ENCODE measurements at places on chromosomes 4 and X.

GRCh38 chrX:1239681-1240142 lies 27.3 kb upstream of the CRLF2 start:
- DNase-seq, result no peak

GRCh38 chr4:73735231-73735630 lies 5.1 kb upstream of the CXCL8 start:
- DNase-seq, result no peak

DNA sequence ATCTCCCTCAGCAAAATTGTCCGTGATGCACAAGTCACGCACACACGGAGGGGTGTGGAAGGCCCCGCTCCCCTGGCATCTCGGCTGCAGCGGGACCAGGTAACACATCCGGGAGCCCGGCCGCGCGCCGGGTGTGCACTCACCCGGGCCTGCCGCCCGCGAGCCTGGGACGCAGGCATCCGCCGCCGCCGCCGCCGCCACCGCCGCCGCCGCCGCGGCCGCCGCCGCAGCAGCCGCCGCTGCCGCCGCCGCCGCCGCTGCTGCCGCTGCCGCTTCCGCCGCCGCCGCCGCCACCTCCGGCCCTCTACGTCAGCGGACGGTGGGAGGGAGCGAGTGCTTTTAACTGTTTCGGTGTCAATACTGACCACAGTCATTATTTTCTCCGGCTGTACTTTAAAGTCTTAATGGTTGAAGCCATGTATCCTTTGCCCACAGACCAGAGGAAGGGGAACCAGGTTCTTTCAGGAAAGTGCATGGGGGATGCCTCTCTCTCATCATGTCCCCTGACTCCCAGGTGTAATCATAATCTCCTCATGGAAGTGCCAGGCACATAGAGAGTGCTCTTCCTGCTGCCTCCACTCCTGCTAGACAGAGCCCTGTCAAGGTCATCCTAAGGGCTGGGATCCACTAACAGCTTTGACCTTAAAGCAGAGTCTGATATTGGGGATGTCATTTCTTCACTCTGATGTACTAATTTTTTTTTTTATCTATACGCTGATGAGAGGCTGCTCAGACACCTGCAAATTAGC lies 38.0 kb downstream of the MAGEE2 start:
- DNase-seq, result peak; percentile 5

GRCh38 chrX:68912113-68912512 lies 83.3 kb downstream of the EFNB1 start:
- no peak for DNase-seq

- DNase-seq, result no peak
These were observed 27.6 kb downstream of the QRFPR start for GRCh38 chr4:121353213-121353612.

GRCh38 chr4:106583567-106583966 lies 215.0 kb upstream of the GIMD1 start:
- no peak for DNase-seq

DNA sequence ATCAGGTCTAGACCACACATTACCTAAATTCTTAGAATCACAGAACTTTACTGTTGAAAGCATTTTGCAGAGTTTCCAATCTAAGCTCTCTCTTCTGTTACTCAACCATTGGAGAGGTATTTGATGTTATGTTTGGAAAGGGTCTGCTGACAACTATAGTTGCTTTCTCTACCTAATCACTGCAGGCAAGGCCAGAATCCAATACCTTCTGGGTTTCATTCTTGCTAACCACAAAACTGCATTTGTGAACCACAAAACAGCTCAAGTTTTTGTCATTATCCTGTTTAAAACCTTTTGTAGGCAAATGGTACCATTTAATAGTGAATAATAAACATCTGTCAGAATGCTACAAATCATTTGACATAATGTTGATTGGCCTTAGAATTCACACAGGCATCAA lies 380.1 kb downstream of the GASK1B start:
- DNase-seq, result no peak

DNA sequence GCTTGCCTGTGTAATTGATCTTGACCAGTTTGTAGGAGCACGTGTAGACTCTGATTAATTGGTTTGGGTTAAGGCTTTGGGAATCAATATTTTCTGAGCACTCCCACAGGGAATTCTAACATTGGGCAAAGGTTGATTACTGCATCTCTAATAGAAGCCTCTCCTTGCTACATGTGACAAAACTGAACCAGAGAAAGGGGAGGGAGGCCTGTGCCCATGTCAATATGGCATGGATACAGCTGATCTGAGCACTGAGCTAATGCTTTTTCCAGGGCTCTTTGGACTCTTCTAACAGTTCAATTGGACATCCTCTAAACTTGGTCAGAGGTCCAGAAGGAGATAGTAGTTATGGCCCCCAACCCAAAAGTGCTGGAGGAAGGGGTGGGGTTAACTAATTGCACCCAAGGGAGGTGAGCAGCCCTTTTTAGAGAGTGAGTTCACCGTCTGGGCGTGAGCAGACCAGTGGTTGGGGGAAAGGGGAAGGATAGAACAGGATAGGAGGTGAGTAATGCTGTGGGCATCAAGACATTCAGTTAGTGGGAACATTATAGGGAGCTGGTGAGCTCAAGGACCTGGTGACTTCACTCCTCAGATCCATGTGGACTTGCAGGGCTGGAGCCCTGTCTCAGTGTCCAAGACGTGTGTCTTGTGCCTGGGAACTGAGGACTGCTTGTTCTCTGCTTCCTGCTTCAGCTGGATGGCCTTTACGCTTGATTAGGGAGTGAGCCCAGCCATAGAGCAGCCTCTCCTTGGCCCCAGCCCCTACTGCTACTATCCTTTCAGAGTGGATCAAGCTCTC lies 22.8 kb downstream of the MSN start:
- no peak for DNase-seq

GRCh38 chrX:8043546-8043945 lies 116.3 kb upstream of the PNPLA4 start:
- no peak for DNase-seq

- DNase-seq, result no peak
These were observed 1296.1 kb upstream of the PCDH7 start for GRCh38 chr4:29423836-29424721.

GRCh38 chrX:47540754-47541538 lies 20.1 kb upstream of the ARAF start:
- DNase-seq, result peak; percentile 83

GRCh38 chr4:79174490-79175252 lies 151.2 kb downstream of the NAA11 start:
- DNase-seq, result no peak

DNA sequence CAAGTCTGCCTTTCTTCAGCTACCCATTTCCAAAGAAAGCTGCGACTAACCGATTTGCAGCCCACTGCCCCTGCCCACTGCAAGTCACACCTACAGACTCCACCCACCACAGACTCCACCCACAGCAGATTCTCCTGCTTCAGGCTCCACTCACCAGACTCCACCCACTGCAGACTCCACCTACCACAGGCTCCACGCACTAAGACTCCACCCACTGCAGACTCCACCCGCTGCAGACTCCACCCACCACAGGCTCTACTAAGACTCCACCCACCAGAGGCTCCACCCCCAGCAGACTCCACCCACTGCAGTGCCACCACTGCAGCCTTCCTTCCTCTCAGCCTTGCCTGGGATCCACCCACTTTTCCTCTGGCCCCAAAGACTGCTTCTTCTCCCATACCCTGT lies 41.3 kb downstream of the ABLIM2 start:
- no peak for DNase-seq

DNA sequence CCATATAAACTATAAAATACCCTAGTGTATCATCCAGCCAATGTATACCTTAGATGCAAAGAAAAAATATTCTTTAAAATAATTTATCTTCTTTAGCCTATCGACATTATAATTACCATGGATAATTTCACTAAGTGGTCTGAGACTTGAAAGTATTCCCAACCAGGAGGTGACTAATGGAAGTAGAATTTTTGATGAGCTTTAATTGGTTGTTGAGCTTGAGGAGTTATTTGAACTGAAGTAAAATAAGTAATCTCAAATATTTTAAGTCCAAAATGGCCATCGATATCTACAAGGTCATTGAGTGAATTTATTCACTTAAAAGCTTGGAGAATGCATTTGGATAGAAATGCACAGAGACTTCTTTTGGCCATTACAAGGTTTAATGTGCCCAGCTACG lies 436.2 kb downstream of the TLL1 start:
- no peak for DNase-seq

Measured in DMS79 treated with DMSO at 0.1 percent for 48 hours (cell line).